Stimulated activated CD8-positive, alpha-beta memory T cell treated with anti-CD3 and anti-CD28 coated beads, Interleukin-4, amount 100 ng/mL, for 24 hours (primary cell): ENCODE measurements at places on chromosomes 5 and 9.

DNA sequence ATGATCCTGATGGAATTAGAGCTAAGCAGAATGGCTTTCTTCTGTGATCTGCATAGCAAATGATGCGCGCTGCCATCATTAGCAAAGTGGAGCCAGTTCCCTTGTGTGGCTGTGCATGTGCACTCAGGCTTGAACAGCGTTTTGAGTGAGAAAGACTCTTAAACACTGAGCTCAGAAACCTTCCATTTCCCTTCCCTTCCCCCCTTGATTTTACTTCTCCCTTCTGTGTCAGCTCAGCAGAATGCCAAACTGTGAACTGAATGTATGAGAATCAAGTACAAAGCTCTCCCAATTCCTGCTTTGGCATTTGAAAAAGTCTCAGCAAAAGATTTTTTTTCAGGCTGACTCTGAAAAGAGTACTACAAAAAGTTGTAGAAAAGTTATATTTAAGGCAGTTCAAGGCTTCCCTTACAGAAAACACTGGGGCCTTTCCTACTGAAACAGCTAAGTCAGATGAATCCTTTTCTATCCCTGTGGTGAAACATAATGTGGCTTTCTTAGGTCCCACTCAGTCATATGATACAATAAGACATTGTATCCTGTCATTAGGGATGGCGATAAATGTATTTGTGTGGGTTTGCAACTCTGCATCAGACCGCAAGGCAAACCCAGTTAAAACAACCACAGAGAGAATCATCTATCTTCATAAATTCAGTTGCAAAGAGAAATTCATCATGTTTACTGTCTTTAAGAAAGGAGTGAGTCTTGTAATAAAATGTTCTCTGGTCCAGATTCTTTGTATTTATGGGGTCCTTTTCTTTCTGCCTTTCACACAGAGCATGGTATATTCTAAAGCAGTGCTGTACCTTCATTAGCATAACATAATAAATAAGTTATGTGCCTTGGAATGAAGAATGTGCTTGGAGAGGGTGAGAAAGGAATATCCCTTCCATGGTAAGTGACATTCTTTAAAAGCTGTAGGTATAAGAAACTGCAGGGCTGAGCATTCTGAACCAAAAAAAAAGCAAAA, 222.6 kb downstream of the CAAP1 start:
- DNase-seq: no peak

DNA sequence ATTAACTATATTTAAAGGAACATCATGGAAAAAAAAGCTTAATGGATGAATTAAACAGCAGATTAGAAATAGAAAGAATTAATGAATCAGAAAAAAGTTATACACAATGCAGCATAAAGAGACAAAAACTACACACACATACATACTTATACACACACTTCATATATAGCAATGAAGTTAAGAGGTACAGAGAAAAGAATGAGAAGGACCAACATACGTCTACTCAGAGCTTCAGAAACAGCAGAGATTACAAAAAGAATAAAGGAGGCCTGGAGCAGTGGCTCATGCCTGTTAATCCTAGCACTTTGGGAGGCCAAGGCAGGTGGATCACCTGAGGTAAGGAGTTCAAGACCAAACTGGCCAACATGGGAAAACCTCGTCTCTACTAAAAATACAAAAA, 133.9 kb upstream of the TNPO1 start:
- DNase-seq: no peak

DNA sequence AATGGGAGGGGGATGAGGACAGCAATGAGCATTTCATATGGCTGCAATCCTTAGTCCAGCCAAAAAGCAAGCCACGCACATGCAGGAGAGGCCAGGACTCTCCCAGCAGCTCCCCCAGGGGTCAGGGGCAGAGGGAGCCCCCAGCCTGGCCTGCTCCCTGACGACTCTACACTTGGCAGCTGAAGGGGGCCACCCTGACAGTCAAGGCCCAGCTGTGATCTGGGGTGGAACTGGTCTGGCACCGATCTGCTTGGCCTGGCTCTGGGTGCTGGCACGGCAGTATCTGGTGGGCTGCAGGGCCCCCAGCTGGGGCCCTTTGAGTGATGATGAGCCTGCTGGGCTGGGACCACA, 118.1 kb downstream of the ADAMTS2 start:
- no peak for DNase-seq

GRCh38 chr9:87516222-87516925, 18.7 kb downstream of the DAPK1 start:
- no peak for DNase-seq
